ENCODE measurements at places on chromosomes 7 and 10. TPM values are rescaled to one million over a fixed set of nuclear protein-coding genes. Genes with fewer than 3 reads are reported as not detected.

Gene NIPSNAP2
- 34.8 TPM for total RNA-seq

Gene CUZD1
- 0.54 TPM for total RNA-seq

Gene CDC14C
- not detected for total RNA-seq

Gene SFTPA1
- not detected for total RNA-seq

Gene CLCN1
- total RNA-seq = not detected

Gene ASIC3
- not detected for total RNA-seq

Gene APBB1IP
- total RNA-seq = not detected

Gene LRIT1
- total RNA-seq = not detected

Gene SPDYE2B
- not detected for total RNA-seq

Gene ACBD7
- 1.4 TPM for total RNA-seq

Gene ZPBP
- not detected for total RNA-seq

Gene KCNH2
- total RNA-seq = not detected

Gene TEX36
- not detected for total RNA-seq

Gene NAT16
- total RNA-seq = not detected

Gene COMTD1
- total RNA-seq = 10.7 TPM

Gene DEPP1
- total RNA-seq = 237 TPM

Gene LFNG
- total RNA-seq = 24.8 TPM

Gene RBM20
- 0.27 TPM for total RNA-seq

Gene FLNC
- total RNA-seq = 152 TPM

Gene GPC2
- total RNA-seq = 5.6 TPM

Gene LIPN
- not detected for total RNA-seq

Gene ZNF467
- total RNA-seq = 2.6 TPM

Gene TAS2R4
- total RNA-seq = 0.90 TPM

Gene SYPL1
- 56.0 TPM for total RNA-seq

Gene XRCC2
- total RNA-seq = 2.0 TPM

Gene BET1
- 23.8 TPM for total RNA-seq

Gene LLCFC1
- total RNA-seq = not detected

Gene ZNF680
- total RNA-seq = 7.3 TPM

Gene TMEM184A
- 0.19 TPM for total RNA-seq
